ENCODE measurements at places on chromosomes 6 and 20. TPM values are rescaled to one million over a fixed set of nuclear protein-coding genes. Genes with fewer than 3 reads are reported as not detected.

DNA sequence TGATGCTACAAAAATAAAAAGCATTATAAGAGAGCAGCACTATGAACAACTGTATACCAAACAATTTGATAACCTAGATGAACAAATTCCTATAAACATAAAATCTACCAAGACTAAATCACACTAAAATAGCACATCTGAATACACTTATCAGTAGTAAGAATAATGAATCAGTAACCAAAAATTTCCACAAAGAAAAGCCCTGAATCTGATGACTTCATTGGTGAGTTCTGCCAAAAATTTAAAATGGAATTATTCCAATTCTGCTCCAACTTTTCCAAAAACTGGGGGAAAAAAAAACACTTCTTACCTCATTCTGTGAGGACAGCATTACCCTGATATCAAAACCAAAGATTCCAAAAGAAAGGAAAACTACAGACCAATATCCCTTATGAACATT lies 206.2 kb downstream of the WDR27 start:
- no peak for DNase-seq

DNA sequence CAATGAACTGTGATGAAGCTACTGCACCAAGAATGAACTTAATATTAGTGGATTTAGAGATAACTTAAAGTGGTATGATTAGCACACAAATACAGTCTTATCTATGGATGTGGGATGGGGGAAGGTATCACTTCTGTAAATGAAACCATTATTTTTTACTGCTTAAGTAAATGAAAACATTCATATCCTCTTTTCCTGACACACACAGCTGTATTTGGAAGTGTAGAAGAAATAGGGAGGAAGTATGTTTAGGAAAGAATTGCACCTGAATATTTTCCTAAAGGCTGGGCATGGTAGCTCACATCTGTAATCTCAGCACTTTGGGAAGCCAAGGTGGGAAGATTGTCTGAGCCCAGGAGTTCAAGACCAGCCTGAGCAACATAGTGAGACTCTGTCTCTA lies 96.8 kb downstream of the HIVEP2 start:
- no peak for DNase-seq

DNA sequence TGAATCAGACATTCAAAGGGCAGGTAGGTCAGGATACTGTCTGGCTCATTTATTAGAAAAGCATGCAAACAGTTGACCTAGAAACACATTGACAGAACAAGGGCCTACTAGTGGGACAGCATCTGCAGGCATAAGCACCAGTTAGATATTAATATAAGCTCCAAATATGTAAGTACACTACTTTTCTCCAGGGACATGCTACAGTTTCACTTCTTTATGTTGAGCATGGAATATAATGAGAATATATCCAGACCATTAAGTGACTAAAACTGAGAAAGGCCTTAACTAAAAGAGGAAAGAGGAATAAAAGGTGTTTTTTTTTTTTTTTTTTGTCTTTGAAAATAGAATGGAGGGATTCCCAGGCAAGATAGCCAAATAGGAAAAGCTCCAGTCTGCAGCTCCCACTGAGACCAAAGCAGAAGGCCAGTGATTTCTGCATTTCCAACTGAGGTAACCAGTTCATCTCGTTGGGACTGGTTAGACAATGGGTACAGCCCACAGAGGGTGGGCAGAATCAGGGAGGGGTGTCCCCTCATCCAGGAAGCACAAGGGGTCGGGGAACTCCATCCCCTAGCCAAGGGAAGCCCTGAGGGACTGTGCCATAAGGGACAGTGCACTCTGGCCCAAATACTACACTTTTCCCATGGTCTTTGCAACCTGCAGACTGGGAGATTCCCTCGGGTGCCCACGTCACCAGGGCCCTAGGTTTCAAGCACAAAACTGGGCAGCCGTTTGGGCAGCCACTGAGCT lies 251.6 kb downstream of the PHF3 start:
- DNase-seq = no peak

DNA sequence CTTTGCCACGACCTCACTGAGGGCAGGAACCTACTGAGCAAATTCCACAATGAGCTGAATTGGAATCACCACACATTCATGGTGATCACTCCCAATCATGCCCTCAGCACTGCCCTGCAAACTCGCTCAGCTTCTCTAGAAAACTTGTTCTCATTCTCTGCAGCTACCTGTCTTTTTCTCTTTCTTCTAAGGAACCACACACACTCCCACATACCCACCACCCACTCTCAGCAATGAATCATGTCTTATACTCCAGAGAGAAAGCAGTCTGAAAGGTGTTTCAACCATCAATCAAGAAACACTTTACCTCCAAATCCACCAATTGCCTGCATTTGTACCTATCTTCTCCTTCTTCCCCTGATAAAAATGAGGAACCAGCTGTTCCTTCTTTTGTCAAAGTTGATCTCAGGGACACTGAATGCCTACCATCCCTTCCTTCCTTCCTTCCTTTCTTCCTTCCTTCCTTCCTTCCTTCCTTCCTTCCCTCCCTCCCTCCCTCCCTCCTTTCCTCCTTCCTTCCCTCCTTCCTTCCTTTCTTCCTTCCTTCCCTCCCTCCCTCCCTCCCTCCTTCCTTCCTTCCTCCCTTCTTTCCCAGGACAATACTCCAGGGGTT lies 84.6 kb upstream of the SGK1 start:
- DNase-seq = no peak

DNA sequence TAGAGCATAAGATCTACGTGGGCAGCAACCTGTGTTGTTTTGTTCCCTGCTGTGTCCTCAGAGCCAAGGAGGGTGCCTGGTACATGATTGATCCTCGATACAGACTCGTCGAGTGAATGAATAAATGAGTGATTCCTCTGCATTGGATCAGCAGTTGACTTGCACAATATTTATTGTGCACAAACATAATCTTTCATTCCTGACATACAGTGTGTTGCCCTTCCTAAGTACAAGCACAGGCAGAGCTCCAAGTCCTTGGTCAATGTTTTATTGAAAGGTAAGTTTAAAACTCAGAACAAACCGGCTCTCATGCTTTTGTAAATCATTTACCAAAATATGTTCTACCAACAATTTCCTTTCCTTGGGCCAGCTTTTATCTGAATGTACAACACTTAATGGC lies 57.4 kb downstream of the STMND1 start:
- no peak for DNase-seq

- DNase-seq = no peak
Observed at GRCh38 chr20:47353239-47353691, 3.2 kb downstream of the ZMYND8 start.

STK38 gene
- total RNA-seq = 28.2 TPM
